ENCODE measurements at places on chromosomes 16 and 17.

DNA sequence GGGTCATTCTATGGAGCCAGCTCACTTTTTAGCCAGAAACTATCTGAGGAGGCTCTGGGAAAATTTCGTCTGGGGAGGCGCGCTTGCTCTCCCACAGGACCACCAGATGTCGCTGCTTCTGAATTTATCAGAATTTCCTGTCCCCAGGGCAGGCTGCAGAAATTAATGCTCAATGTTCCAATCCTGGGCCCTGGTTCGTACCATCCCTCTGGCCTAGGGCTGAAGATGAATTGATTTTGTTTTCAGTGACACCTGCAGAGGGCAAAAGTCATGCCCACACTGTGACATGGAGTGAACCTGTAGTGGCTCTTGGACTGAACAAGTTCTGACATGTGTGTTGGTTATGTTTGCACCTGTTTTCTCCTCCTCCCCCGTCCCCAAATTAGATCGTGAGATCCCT lies 482.6 kb downstream of the NPIPA7 start:
- no peak for DNase-seq

- DNase-seq: no peak
Measured at GRCh38 chr16:53090286-53090590, 35.4 kb downstream of the CHD9 start.

GRCh38 chr16:81204798-81205680 lies 33.5 kb upstream of the BCO1 start:
- DNase-seq: no peak

GRCh38 chr17:31433091-31433790 lies 41.8 kb downstream of the RAB11FIP4 start:
- DNase-seq: no peak

DNA sequence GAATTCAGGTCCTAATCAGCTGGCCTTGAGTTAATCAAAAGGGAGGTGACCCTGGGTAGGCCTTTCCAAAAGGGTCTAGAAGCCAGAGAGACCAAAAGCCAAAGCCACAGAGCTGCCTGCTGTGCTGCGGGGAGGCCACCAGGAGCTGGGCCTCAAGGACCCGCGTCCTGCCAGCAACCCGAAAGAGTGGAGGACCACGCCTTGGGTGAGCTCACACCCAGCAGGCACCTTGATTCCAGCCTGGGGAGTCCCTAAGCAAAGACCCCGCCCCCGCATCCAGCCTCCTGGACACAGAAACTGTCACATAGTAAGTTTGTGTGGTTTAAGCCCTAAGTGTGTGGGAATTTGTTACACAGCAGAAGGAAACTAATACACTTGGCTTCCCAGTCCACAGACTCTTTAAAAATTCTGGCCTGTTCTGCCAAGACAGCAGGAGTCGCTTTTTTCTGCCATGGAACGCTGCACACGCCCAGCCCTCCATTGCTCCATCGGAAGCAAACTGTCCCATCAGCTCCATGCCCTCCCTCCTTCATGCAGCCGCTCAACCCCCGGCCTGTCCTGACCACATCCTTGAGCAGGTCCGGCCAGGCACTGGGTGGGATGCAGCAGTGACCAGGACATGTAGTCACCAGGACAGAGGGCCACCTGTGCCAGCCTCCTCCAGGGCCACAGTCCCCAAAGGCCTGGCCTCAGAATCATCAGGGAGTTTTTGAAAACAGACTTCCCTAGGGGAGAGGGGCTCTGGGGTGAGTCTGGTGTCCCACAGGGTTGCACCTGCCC lies 20.9 kb upstream of the RASD1 start:
- DNase-seq: no peak

DNA sequence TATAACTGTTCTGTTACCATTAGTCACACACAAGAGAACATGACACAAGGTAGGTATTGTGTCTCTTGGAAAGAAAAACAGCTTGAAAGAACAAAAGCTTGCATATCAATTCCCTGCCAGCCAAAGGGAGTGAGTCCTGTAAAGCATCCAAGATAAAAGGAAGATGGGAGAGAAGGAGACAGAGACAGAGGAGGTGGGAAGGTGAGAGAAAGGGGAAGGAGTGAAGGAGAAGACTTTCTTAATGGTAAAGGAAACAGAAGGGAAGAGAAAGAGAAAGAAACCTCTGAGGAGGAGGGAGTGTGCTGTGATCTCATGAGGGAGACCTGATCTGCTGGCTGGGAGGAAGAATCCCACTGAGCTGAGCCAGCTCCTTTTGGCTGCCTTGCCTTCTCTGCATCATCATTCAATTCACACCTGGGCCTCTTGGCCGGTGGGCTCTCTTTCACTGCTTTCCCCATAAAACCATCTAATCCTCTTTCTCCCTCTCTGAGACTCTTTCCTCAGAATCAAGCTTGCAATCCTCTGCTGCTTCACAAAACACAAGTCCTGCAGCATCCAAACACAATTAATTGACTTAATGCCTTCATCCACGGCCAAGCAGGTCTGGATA lies 271.6 kb downstream of the ABCC12 start:
- no peak for DNase-seq

- no peak for DNase-seq
Measured at GRCh38 chr17:19270704-19271611, 33.8 kb downstream of the EPN2 start.

- no peak for DNase-seq
Measured at GRCh38 chr16:15489016-15489415, 54.6 kb downstream of the BMERB1 start.

- no peak for DNase-seq
Measured at GRCh38 chr17:4405038-4405669, 28.6 kb upstream of the SPNS3 start.

- DNase-seq: no peak
Measured at GRCh38 chr16:3520413-3520812, 19.6 kb downstream of the CLUAP1 start.

DNA sequence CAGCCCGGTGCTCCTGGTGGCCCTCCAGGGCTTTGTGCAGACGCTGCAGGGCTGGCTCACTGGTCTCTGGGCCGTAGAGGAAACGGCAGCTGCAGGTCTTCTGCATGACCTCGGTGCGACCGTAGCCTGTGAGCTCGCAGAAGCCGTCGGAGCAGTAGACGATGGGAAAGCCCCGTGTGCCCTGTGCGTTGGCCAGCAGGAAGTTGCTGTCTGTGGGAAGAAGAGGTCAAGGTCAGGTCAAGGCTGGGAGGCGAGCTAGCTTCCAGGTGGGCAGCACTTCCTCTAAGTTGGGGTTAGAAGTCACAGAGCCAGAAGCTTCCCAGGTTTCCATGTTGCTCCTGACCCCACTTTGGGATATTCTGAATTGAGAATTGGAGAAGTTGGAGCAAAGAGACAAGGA lies 2.1 kb downstream of the KCNH4 start:
- DNase-seq: no peak

Measured in cortex of kidney (tissue), 1 donor.